ENCODE measurements at places on chromosomes 2 and 18.

DNA sequence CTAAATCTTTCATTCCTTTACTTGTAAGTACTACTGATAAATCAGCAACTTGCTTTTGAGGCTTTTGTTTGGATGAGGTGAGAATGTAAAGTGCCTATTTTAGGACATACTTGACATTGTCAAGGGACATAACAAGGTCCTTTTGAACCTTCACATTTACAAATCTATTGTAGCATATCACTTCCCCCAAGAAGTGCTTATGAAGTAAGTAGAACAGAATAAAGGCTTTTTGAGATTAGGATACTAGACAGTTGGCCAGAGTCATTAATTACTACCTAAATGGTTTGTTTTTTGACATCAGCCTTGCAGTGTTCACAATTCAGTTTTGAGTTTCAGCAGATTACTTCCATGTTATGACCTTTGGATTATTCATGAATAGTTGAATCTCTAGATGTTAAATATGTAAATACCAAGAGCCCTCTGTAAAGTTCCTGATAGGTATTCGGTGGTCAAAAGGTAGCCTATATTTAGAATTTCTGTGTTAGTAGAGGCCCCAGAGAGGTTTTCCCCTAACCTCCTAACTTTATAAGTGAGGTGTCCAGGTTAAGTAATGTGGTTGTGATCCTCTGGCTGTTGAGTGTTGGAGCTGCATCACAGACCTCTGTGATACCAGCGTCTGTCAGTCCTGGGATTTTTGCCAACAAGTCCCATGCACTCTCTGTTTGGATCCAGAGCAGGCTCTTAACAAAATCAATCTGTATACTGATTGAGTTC lies 67.2 kb downstream of the LCLAT1 start:
- DNase-seq: no peak

GRCh38 chr18:46070815-46071652 lies 1.0 kb downstream of the PSTPIP2 start:
- peak; percentile 32 for DNase-seq

GRCh38 chr2:74714691-74715080 lies 60.6 kb downstream of the SEMA4F start:
- DNase-seq: no peak

DNA sequence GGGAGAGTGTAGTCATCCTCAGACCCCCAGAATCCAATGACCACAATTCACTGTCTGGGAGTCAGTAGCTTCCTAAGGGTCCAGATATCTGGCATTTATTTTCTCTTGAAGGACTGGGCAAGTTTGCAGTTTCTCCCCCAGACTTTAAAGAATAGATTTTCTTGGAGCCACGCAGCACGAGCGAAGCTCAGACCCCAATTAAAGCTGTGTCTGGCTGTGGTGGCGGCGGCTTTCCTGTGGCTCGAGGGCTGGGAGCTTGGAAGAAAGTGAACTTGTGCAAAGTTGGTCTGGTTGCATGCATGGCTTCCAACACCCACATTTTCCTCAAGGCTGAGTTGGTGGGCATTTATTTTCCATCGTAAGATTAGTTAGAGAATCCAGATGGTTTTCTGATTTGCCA lies 105.0 kb downstream of the ACKR3 start:
- no peak for DNase-seq

DNA sequence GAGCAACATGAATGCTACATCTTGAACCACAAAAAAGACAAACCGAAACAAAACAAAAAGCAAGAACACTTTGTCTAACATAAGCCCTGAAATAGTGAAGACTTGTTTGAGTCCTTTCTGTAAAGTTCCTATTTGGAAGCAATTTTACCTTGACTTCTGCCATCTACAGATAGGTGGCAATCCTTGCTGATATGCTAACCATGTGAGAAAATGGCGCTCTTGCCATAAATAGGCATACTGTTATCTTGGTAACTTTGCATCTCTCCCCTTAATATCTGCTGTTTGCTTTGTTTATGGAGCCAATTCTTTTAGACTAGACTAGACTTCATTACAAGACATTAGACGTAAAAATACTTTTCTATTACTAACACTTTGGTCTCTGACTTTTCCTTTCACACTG lies 49.4 kb upstream of the PNPT1 start:
- no peak for DNase-seq

- no peak for DNase-seq
Measured at GRCh38 chr2:205482399-205483081, 199.8 kb upstream of the NRP2 start.

DNA sequence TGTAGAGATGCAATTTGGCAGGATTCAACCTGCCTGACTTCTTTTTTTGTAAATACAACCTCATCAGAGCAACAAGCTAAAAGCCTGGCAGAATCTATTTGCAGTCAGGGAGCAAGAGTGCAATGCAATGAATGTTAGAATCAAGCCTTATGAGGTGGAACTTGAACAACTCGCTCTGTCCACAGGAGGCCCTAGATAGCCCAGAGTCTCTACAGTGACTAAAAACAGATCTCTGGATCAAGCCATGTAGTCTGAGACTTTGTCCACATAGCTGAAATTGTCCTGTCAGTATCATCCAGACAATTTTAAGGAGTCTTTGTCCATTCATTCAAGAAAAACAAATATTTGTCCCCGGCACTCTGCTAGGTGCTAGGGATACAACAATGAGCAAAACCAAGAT lies 32.0 kb upstream of the CDK5R2 start:
- no peak for DNase-seq

GRCh38 chr18:34120294-34120693 lies 104.4 kb downstream of the NOL4 start:
- DNase-seq: no peak

- no peak for DNase-seq
Measured at GRCh38 chr18:28736223-28736622, 559.3 kb upstream of the CDH2 start.

DNA sequence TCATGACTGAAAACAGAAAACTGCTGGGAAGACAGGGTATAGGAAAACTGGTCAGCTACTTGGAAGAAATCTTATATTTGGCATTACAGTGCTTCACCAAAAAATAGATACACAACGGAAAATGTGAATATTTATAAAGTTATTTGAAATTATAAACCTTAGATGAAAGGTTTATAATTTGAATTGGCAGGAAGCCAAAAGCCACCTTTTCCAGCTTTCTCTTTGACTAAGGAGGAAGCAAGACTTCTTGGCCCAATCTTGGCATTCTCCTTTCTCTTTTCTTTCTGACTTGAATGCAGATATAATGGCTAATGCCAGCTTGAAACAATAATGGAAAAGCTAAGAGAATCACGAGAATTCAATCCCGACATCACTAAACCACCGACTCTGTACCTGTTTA lies 196.5 kb upstream of the PIK3C3 start:
- no peak for DNase-seq
